NCI-H2107 (cell line): ENCODE measurements at places on chromosomes 2 and 18.

DNA sequence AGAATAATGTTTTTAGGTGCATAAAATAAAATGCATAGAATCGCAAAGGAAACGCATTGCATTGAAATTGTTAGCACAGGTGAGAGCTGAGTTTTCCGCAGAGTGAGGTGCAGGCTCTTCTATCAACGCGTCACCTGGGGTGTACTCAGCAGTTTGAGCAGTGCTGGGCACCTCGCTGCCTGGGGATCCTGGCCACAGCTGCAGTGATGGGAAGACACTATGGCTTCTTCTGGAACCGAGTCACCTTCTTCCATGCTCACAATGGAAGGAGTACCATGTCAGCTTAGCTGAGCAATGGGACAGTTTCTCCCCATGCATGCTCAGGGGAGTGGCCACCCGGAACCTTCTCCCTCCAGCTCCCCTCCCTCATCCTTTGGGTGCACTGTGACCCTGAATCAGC, 95.4 kb upstream of the OTOS start:
- DNase-seq = no peak

GRCh38 chr2:191748059-191748461, 70.1 kb downstream of the NABP1 start:
- no peak for DNase-seq

DNA sequence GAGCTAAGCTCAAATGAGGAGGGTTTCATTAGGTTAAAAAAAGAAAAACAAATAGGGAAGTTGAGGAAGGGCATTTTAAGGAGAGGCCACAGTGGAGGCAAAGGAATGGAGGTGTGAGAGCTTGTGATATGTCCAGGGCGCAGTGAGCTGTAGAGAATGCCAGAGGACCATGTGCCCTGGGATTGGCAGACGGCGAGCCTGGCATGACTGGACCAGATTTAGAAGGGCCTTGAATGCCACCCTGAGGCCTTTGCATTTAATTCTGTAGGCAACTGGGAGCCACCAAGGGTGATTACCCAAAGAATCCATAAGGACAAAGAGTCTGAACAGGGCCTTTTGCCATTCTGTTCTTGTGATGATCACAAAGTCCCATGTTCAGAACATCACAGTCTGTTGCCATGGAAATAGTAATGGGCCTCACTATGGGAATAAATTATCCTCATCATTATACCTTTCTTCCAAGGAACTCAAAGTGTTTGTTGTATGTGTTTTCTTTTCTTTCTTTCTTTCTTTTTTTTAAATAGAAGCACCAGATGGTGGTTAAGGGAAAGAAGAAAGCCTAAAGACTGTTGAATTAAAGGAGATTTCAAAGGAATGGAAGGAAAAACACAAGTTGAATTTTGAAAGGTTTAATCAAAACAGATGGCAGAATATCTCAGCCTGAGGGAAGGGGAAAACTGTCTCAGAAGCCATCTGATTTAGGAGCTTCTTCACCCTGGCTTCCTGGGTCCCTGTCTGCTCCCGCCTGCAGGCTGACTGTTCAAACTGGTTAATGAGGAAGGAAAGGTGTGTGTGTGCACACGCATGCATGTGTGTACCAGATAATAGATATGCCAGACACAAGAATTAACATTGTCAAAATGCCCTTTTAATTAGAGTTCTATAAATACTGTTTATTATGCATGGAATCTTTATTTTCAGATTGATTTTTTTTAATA, 31.6 kb upstream of the NCOA1 start:
- DNase-seq = no peak

DNA sequence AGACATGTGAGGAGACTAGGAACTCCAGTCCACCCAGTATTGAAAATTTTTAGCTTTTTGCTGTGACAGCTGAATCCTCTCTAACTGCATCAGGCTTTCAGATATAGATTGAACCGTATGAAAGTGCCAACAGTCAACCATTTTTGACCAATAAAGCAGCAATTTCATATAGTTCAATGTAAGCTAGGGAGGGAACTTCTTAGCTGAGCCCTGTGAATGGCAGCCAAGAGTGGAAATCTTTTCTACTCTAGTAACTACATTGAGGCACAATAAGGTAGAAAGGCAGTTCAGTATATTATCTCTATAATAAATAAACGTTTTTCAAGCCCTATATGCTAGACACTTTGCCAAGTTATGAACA, 96.3 kb upstream of the TANK start:
- no peak for DNase-seq

GRCh38 chr2:240320204-240320993, 115.1 kb upstream of the GPC1 start:
- no peak for DNase-seq

- DNase-seq = peak; percentile 48
Measured at GRCh38 chr18:9838144-9838877, 47.5 kb upstream of the TXNDC2 start.

DNA sequence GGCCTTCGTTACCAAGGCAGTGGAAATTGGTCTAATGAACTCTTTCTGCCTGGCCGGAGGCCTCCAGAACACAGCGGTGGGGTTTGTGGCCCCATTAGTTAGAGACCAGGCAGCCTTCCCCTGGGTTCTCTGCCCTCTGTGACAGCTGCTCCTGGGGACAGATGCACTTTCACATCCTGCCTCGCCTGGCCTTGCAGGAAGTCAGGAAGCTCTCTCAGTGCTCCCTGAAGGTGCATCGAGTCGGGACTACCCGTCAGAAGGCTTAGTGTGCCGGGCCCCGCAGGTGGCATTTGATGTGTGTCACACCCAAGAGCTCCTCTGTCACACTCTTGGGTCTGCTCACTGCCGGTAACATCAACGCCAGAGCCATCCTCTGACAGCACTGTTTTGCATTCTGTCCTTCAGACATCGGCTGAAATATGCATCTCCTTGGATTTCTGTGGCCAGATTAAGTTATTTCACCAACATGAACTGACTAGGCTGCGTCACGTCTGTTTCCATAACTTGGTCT, 158.3 kb downstream of the LDLRAD4 start:
- no peak for DNase-seq

GRCh38 chr2:195212586-195212985, 444.4 kb upstream of the SLC39A10 start:
- no peak for DNase-seq

GRCh38 chr2:37389989-37390765, 45.7 kb downstream of the QPCT start:
- no peak for DNase-seq

DNA sequence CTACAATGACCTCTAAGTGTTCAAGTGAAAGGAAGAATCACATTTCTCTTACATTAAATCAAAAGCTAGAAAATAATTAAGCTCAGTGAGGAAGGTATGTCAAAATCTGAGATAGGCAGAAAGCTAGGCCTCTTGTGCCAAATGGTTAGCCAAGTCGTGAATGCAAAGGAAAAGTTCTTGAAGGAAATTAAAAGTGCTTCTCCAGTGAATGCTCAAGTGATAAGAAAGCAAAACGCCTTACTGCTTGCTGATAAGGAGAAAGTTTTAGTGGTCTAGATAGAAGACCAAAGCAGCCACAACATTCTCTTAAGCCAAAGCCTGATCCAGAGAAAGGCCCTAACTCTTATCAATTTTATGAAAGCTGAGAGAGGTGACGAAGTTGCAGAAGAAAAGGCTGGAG, 932.3 kb upstream of the ACVR2A start:
- no peak for DNase-seq

- no peak for DNase-seq
Measured at GRCh38 chr2:226639550-226639949, 160.1 kb downstream of the IRS1 start.

GRCh38 chr2:1739322-1739957, 4.9 kb downstream of the PXDN start:
- DNase-seq = no peak

DNA sequence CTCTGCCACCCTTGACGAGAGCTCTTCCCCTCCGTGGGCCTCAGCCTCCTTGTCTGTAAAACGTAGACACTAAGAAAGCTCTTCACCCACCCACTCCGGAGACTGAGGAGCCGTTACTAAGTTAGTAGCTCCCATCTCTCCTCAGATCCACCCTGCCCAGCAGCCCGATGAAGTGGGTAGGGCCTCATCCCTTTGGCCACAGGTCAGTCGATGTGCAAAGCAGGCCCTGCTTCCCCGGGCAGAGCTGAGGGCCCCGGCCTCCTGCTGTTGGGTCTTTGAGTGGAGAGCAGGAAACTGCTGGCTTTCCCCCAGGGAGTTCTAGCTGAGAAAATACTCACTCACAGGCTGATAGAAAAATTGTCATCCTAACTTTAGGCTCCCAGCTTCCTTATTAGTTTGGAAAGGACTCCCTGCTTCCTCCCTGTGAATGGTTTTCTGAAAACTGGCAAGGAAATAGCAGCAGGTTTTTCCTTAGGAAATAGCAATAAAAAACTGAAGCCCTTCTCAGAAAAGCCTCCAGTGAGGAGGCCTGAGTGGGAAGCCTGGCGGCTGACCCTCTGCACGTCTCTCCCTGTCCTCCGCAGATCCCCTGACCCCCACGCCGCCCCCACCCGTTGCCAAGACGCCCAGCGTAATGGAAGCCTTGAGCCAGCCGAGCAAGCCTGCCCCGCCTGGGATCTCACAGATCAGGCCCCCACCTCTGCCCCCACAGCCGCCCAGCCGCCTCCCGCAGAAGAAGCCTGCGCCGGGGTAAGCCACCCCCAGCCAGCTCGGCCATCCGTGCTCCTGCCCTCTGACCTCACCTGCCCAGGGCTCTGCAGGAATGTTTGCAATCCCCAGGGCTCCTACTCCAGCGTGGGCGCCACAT, 30.2 kb downstream of the ITGB1BP1 start:
- DNase-seq = no peak

DNA sequence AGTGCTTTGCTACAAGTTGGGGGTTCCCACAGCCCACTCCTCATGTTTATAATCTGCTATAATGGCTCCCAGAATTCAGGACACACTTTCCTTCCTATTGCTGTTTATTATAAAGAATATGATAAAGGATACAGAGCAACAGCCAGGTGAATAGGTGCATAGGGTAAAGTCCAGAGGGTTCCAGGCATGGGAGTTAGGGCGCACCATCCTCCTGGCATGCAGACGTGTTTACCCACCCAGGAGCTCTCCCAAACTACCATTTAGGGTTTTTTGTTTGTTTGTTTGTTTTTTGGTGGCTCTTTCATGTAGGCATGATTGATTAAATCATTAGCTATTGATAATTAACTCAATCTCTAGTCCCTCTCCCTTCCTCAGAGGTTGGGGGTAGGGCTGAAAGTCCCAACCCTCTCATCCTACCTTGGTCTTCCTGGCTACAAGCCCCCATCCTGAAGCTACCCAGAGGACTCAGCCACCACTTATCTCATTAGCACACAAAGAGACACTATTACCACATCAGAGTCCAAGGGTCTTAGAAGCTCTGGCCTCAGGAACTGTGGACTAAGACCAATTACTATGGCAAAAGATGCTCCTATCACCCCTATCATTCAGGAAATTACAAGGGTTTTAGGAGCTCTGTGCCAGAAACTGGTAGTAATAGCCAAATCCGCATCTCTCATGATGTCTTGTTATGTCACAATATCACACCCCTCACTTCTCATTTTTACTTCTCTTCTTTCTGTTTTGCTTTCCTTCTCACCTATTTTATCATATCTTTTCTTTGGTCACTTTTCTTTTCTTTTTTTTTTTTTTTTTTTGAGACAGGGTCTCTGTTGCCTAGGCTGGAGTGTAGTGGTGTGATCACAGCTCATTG, 154.9 kb upstream of the TTC39C start:
- DNase-seq = no peak

- DNase-seq = no peak
Measured at GRCh38 chr2:19125901-19126680, 232.3 kb downstream of the OSR1 start.

- no peak for DNase-seq
Measured at GRCh38 chr2:96470636-96471035, 34.5 kb downstream of the NEURL3 start.

DNA sequence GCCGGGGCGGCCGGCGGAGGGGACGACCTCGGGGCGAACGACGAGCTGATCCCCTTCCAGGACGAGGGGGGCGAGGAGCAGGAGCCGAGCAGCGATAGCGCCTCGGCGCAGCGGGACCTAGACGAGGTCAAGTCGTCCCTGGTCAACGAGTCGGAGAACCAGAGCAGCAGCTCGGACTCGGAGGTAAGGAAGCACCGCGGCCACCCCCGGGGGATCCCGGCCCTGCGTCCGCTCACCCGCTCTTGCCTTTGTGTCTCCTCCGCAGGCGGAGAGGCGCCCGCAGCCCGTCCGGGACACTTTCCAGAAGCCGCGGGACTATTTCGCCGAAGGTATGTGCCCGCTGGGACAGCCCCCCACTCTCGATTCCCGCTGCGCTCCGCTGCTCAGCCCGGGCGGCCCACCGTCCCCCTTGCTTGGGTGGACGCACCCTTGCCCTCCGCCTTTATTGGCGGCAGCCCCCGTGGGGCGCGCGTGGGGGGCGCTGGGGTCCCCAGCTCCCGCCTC, 611 bp downstream of the TCF7L1 start:
- no peak for DNase-seq

- DNase-seq = no peak
Measured at GRCh38 chr18:43934781-43935471, 657.6 kb upstream of the SYT4 start.

DNA sequence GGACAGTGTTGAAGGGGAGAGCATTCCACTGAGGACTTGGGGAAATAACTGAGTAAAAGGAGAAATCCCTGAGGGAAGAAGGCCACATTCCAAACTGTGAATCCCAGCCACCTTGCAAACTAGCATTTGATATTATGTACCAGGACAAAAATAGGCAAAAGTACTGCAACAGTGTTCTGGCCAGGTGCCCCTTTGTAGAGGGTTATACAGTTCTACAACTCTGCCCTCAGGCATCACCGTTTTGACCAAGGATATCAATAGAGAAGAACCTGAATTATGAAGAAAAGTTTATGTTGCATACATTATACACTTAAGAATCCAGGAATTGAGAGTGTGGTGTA, 20.6 kb upstream of the CAVIN2 start:
- DNase-seq = no peak

DNA sequence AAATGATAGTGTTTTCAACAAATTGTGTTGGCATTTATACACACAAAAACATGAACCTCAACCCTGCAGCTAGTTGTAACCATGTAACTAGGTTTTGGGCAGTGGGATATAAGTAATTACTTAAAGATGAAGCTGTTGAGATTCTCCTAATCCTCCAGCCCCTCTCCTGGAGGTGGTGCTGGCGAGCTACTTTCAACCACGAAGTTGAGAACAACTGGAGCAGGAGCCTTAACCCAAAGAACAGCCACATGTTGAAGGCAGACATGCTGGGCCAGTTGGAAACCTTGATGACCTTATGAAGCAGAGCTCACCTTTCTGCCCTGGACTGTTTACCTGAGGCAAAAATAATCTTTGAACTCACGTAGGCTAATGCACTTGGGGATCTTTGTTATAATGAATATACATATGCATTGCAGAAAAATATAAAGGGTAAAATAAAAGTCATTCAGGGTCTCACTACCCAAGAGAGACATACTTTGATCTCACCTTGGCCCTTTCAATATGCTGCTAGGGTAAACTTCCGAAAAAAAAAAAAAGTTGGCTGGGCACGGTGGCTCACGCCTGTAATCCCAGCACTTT, 89.6 kb upstream of the NPAS2 start:
- DNase-seq = no peak

GRCh38 chr2:177893880-177894279, 178.7 kb downstream of the PDE11A start:
- DNase-seq = no peak

DNA sequence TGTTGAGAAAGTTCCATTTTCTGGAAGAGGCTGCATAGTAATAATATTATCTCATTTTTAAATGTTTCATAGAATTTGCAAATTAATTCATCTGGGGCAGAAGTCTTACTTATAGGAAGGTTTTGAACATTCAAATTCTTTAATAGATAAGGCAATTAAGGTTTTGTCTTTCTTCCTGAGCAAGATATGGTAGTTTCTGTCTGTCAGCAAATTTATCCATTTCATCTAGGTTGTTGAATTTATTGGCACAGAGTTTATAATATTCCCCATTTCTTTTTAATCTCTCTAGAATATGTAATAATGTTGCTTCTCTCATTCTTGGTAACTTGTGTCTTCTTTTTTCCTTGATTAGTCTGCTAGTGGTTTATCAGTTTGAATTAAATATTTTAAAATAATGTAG, 90.2 kb upstream of the EPB41L5 start:
- DNase-seq = no peak
